SK-N-SH (cell line): ENCODE measurements at places on chromosomes 16 and 17.

GRCh38 chr16:31357324-31358109 lies 2.5 kb downstream of the ITGAX start:
- H3K4me3 ChIP-seq: no peak overlapping the region
- no peaks in the 10 kb centered on the region for H3K36me3 ChIP-seq
- peak; percentile 14 for DNase-seq
- H3K27me3 ChIP-seq: peaks cover 23% of the 10 kb centered on the region

DNA sequence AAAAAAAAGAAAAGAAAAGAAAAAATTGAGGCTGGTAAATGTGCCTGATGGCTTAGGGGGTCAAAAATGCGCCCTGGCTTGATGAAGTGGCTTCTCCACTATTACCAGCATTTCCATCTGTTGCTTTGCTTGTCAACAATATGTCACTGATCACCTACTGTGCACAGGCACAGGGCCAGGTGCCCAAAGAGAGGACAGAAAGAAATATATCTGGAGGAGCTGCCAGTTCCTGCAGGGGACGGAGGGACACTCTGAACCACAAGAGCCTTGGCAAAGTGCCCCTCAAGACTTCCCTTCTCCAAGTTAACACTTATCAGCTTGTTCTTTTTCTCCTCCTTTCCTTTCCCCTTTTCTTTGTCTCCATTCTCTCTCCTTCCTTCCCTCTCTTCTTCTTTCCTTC lies 34.7 kb downstream of the GINS3 start:
- H3K27me3 ChIP-seq: no peaks in the 10 kb centered on the region
- peaks cover 5% of the 10 kb centered on the region; the same call in 1 of the 2 replicates for H3K4me1 ChIP-seq
- no peak for DNase-seq
- no peak overlapping the region for H3K4me3 ChIP-seq
- no peaks in the 10 kb centered on the region for H3K36me3 ChIP-seq
- H3K27ac ChIP-seq: no peak overlapping the region

GRCh38 chr17:34252444-34253138 lies 2.5 kb upstream of the CCL2 start:
- H3K4me3 ChIP-seq: no peak overlapping the region
- H3K4me1 ChIP-seq: peaks cover 57% of the 10 kb centered on the region
- peak; percentile 49 for DNase-seq
- H3K27me3 ChIP-seq: no peaks in the 10 kb centered on the region

- H3K4me1 ChIP-seq: peaks cover 4% of the 10 kb centered on the region; the same call in 1 of the 2 replicates
- no peak overlapping the region for H3K4me3 ChIP-seq
- no peak for DNase-seq
Measured at GRCh38 chr17:21132428-21132827, 5.7 kb downstream of the DHRS7B start.

DNA sequence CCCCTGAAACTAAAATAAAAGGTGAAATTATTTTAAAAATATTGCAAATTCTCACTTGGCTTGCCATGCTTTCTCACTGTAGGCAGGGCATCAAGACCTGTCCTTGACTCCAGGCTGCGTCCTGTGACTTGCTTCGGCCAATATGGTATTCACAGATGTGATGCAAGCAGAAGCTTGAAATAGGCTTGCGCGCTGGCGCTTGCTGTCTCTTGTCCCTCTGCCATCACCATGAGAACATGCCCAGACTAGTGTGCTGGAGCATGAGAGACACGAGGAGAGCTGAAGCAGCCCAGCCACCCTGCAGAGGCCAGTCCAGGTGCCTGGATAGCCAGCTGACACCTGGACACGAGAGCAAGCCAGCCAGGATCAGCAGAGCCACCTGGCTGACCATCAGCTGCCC lies 21.8 kb upstream of the ZKSCAN2 start:
- H3K36me3 ChIP-seq: no peaks in the 10 kb centered on the region
- no peak overlapping the region for H3K27ac ChIP-seq
- no peak for DNase-seq

DNA sequence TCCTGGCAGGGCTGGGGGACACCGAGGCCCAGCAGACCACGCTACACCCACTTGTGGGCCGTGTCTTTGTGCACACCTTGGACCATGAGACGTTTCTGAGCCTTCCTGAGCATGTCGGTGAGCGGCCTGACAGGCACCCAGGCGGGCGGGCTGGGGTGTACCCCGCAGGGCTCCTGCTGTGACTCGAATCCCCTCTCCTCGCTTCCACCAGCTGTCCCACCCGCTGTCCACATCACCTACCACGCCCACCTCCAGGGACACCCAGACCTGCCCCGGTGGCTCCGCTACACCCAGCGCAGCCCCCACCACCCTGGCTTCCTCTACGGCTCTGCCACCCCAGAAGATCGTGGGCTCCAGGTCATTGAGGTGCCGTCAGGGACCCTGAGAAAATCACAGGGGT lies 1.6 kb downstream of the SGCA start:
- H3K27me3 ChIP-seq: no peaks in the 10 kb centered on the region
- no peaks in the 10 kb centered on the region for H3K4me1 ChIP-seq
- no peaks in the 10 kb centered on the region for H3K36me3 ChIP-seq
- no peak overlapping the region for H3K4me3 ChIP-seq

DNA sequence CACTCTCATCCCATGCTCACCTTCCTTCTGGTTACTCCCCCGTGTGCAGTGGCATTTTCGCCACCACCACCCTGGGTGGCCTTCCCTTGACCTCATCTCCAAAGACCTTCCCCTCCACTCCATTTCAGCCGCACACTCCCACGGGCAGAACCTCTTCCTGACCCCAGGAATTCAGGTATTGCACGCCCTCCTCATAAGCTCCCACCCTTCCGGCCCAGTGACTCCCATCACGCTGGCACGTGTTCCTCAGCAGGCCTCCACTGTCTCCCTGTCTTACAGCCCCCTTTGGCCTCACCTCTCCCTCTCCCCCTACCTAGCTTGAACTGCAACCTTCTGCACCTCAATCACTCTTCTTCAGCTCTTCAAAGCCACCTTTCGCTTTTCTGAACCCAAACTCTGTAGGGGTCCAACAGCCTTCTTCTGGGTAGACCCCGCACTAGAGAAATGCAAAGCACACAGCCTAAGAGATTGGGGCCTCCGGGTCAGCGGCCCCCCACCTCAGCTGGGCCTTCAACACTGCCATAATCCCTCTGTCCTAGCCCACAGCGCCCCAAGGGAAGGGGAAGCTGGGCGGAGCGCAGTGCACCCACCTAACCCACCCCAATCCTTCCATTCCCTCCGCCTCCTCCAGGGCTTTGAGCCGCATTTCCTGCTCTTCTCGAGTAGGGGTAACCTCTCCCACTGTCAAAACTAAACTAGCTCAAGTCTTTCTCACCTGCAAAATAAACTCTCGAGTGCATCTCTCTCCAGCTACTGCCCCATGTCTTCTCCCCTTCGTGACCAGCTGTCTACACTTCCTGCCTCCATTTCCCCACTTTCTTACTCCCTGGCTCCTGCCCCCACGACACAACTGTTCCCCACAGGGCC lies 1.7 kb upstream of the TMEM97 start:
- peaks cover 14% of the 10 kb centered on the region; the same call in 1 of the 2 replicates for H3K4me1 ChIP-seq
- H3K4me3 ChIP-seq: no peak overlapping the region; the same call in 1 of the 2 replicates

DNA sequence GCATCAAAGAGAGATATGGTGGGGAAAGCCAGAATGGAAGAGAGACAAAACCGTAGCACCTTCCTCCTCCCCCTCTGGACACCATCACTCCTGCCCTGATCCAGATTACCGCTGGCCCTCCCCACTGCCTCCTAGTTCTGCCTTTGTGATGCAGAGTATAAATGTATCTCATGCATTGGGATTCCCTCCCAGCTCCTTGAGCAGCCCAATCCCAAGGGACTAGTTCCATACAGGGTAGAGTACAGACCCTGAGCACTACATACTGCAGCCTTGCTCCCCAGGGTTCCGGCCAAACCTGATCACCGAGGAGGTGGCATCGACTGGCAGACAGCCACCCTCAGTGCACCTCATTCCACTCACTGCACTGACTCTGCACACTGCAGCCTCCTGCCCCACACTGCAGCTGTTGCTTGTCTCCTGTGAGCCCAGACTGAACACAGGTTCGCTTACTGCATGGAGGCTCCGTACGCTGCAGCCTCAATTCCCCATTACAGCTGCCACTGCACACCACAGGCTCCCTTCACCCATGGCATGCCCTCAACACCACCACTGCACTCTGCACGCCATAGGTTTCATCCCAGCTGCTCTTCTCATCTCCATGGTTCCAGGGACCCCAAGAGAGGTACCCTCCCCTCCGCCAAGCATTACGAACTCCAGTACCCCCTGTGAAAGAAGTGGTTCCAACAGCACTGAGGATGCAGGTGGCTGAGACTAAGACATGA lies 1.7 kb upstream of the THRA start:
- H3K27ac ChIP-seq: no peak overlapping the region
- H3K36me3 ChIP-seq: no peaks in the 10 kb centered on the region
- H3K4me3 ChIP-seq: no peak overlapping the region
- DNase-seq: no peak
- no peaks in the 10 kb centered on the region for H3K27me3 ChIP-seq
- peaks cover 30% of the 10 kb centered on the region for H3K4me1 ChIP-seq

GRCh38 chr16:66366433-66367299 lies at the start of gene CDH5:
TSS of gene CDH5 (plus strand) at chr16:66366691. CDS start at chr16:66379338, 12,647 bp downstream.
- H3K4me3 ChIP-seq: no peak within 1 kb of the TSS
- H3K27me3 ChIP-seq: no peaks in the 10 kb centered on the region
- peaks cover 5% of the 10 kb centered on the region; the same call in 1 of the 2 replicates for H3K4me1 ChIP-seq
- H3K27ac ChIP-seq: no peak within 1 kb of the TSS

DNA sequence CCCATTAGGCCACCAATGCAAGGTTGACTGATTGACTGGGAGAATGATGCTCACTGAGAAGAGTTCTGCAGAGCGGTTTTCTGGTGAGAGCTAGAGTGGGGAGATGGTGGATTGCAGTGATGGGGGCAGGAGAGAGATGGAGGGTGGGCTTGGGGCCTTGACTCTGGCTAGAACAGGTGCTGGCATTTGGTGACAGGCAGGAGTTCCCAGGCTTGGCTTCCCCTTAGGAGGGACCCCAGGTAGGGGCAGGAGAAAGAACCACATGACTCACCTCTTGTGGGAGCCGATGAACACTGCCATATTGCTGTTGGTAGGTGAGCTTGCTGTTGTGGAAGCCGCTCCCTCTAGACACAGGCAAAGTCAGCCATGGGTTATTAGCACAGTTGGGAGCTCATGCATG lies 8.0 kb downstream of the CD300LB start:
- no peak overlapping the region for H3K27ac ChIP-seq
- no peak for DNase-seq
- no peaks in the 10 kb centered on the region for H3K27me3 ChIP-seq
- no peaks in the 10 kb centered on the region for H3K4me1 ChIP-seq
- H3K4me3 ChIP-seq: no peak overlapping the region
- H3K36me3 ChIP-seq: no peaks in the 10 kb centered on the region

DNA sequence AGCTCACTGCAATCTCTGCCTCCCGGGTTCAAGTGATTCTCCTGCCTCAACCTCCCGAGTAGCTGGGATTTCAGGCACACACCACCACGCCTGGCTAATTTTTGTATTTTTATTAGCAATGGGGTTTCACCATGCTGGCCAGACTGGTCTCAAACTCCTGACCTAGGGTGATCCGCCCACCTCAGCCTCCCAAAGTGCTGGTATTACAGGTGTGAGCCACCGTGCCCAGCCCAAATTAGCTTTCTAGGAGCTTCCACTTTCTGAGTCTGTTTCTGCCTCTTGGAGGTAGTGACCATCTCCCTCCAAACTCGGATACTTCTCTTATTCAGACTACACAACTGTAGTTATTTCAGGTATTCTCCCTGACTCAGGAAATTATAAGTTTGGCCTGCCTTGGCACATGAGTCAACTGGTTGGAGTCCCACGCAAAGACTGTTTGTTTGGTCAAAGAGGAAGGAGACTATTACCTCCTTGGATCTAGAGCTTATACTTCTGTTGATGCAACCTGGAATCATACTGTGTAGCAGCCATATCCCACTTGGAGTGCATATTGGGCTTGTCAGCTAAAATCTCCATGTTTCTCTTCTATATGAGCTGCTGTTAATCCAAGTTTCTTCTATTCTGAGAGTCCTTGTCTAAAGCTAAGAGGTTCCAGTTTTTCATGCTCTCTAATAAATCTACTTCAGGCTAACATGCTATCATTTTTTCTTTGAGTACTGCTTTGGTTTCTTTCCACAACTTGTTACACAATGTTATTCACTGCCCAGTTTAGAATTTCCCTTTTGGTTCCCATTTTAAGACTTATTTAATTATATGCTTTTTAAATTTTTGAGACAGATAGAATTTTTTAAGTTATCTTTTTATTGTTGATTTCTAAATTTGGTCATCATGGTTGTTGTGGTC lies 7.5 kb downstream of the IL4R start:
- H3K27ac ChIP-seq: no peak overlapping the region
- no peak for DNase-seq
- H3K4me1 ChIP-seq: 0 out of 2 replicates have a peak, but pooled peaks cover 2% of the 10 kb centered on the region

DNA sequence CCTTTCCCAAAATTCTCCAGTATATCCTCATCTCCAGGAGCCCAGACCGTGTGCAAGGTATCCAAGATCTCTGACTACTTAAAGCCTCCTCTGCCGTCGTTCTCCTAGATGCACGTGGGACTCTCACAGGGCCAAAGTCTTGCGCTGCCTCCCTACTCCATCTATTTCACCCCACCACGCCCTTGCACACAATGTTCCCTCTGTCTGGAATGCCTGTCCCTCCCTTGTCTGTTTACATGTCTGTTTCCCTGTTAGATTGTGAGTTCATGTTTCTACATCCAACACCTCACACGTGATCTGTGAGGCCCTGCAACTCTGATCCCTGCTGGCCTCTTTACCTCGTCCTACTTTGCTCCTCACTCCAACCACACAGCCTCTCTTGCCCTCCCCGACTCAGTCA lies 4.9 kb upstream of the FZD2 start:
- no peak overlapping the region for H3K27ac ChIP-seq
- DNase-seq: no peak
- peaks cover 20% of the 10 kb centered on the region for H3K4me1 ChIP-seq

DNA sequence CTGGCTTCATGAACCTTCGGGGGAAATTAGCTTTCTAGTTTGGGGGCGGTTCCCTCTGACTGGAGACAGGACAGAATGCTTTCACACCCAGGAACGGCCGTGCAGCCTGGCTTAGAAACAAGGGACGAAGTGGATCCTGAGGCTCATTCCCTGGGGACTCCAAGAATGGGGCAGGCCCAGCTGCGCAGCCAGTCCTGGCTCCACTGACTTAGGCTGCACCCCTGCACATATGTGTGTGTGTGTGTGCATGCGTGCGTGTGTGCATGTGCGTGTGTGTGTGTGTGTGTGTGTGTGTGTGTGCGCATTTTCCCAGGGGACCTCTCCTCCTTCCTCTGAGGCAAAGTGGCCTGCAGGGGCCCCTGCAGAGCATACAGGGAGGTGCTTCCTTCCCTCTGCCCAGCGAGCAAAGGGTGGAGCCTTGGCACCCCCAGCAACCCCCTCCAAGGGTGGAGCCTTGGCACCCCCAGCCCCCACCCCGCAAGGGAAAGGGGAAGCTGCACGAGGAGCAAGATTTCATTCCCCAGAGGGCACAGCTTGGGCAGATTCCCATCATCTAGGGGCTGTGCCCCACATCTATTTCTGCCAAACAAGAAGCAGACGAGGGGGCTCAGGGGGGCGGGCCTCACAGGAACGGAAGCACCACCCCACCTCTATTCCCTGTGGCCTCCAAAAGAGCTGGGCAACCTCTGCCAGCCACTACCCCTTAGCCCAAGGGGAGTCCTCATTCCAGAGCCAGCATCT lies 97.6 kb upstream of the CBX4 start:
- H3K4me1 ChIP-seq: peaks cover 26% of the 10 kb centered on the region; the same call in 1 of the 2 replicates
- H3K4me3 ChIP-seq: no peak overlapping the region
- no peaks in the 10 kb centered on the region for H3K27me3 ChIP-seq
- DNase-seq: no peak
